ENCODE measurements at places on chromosomes 11 and 22.

GRCh38 chr11:3163241-3163981 lies 1.7 kb downstream of the OSBPL5 start:
- peak; percentile 15 for DNase-seq

DNA sequence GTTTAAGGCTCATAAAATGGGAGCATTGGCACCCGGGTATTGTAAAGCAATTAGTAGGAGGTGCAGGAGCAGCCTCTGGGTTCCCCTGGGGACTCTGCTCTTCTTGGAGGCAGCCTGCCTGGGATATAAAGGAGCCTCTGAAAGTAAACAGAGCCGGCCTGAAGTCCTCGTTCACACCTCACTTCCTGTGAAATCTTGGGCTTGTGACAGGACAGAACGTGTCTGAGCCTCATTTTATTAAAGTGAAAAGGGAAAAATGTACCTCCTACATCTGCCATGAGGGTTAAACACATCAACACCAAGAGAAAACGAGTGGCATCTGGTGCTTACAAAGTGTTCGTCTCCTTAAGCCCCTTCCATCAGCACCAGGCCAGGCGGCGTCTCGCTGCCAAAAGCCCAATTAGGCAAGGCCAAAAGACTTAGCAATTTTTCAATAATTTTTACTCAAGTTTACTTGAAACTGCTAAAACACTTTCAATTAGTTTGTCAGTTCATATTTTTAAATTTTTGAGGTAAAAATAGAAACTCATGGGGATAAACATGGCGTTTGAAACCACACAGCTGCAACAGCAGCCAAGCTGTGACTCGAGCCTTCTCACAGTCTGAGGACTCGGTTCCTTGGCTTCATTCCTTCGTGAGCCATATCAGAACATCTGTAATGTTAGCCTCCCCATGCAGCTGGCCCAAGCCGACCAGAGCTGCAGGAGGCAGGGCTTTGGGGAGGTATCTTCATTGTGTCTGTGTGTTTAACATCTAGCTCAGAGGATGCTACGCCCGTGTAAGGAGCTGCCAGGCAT lies 33.6 kb downstream of the MAP6 start:
- DNase-seq: peak; percentile 79

DNA sequence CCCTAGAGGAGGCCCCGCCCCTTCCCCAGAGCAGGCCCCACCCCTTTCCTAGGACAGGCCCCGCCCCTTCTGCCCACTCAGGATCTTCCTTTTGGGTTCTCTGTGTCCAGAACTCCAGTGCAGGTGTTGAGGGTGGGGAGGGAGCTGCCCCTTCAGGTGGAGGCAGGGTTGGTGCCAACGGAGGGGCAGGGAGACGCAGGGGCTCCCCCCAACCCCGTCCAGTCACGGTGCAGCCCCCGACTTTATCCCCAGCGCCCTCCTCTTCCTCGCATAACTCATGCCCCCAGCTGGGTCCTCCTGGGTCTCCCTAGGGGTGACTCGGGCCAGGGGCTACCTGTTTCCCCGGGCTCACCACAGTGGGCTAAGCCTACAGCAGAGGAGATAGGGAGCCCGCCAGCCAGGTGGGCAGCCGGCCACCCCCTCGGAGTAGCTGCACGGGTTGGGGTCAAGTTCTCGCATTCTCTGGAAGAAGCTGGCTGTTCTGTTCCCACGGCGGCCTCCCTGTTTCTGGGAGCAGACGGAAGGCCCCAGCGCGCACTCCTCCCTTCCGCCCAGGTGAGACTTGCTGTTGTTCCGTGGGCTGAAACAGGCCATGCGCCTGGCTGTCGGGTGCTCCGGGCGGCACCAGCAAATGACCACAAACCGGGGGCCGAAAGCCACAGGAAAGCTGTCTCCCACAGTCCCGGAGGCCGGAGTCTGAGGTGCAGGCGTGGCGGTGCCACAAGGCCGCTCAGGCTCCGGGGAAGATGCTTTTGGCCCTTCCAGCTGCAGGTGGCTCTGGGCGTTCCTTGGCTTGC lies 38.9 kb downstream of the MUC2 start:
- DNase-seq: no peak

- DNase-seq: peak; percentile 90
Observed at GRCh38 chr11:74449369-74449931, 17.9 kb downstream of the KCNE3 start.

- peak; percentile 13 for DNase-seq
Observed at GRCh38 chr11:17473071-17473744, 3.4 kb downstream of the ABCC8 start.

GRCh38 chr22:35541254-35541748 lies 670 bp downstream of the RASD2 start:
- no peak for DNase-seq

- DNase-seq: no peak
Observed at GRCh38 chr22:23259916-23260644, 79.8 kb downstream of the BCR start.

- DNase-seq: no peak
Observed at GRCh38 chr11:78066471-78066870, 2.8 kb downstream of the THRSP start.

DNA sequence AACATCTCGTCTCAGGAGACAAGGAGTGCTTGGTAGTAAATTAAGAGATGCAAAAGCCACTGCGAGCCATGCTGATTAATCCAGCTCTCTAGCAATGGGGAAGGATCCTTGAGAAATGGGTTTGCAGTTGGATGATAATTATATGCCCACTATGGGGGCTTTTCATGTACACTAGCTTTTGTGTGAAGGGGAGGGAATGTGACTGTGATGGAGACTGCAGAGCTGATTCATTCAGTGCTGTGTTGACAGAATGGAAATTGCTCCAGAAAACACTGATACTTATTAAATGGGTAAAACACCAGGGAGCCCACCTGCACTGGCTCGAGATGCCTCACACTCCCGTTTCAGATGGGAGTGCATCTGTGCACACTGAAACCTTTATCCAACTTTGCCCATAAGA lies 37.0 kb upstream of the KIRREL3 start:
- DNase-seq: no peak

DNA sequence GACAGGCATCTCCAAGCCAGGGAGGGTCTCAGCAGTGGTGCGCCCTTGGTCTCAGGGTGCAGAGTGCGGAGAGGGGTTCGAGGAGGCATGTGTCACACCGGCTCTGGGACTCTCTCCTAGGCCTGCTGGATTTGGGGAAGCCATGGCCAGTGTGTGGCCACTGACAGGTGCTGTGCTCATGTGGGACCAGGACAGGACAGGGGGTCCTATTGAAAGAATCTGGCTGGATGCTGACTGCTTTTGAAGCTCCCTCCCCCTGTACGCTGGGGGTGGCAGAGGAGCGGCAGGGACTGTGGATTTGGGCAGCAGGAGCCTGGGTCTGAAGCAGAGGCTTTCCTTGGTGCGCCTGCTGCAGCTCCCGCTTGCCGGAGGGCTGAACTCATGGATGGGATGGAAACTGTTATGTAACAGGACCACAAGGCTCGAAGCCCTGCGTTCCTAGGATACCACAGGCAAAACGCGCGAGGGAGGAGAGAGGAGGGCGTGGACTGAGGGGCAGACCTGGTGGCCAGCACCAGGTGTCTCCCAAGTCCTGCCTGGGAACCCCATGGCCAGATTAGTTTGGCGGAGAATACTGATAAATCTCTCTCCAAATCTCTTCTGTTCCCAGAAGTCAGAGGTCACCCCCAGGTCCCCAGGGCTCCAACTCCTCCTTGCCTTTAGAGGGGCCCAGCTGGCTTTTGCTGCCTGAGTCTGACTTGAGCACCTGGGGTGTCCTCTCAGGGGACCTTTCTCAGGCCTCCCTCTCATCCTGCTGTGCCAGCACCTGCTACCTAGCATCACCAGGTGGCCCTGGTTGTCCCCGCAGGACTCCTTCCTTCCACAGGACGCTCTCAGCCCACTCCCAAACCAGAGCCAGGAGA lies 13.8 kb upstream of the TEF start:
- peak; percentile 18 for DNase-seq

DNA sequence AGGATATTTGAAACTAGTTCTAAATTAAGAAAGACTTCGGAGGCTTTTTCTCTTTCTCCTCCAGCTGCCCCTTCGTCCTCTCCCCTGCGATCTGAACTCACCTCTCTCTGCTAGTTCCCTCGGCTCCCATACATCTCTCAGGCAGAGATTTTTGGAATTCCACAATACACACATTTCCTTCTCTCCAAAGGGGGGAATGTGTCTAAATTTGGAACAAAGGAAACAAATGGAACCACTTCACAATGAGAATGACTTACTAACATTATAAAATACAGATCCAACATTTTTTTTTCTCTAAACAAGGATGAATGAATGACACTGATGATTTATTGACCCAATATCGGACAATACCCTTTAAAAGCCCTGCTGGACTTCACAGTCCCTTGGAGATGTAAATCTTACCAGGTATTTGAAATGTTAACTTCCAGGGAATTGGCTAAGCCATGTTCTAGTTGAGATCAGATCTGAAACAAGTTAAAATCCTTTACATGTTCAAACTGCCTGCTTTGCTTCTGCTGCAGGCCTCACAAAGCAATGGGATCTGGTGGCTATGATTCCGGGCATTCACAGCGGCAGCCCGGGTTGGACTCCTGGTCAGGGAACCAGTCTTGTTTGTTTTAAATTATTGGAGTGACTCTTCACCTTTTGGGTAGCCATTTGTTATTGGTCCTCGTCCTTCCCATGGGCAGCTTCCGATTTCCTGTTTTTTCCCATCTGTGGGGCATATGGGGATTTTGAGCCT lies 20.5 kb upstream of the GSTP1 start:
- no peak for DNase-seq

GRCh38 chr11:36306888-36307287 lies 10.8 kb downstream of the PRR5L start:
- DNase-seq: peak; percentile 34

DNA sequence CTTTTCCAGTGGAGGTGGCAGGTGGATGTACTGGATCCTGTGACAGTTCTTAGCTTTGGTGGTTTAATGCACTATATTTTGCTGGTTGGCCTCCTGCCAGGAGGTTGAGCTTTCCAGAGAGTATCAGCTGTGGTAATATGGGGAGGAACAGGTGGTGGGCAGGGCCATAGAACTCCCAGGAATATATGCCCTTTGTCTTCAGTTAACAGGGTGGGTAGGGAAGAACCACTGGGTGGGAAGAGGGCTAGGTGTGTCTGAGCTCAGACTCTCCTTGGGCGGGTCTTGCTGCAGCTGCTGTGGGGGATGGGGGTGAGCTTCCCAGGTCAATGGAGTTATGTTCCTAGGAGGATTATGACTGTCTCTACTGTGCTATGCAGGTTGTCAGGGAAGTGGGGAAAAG lies 203.8 kb downstream of the DLG2 start:
- no peak for DNase-seq

DNA sequence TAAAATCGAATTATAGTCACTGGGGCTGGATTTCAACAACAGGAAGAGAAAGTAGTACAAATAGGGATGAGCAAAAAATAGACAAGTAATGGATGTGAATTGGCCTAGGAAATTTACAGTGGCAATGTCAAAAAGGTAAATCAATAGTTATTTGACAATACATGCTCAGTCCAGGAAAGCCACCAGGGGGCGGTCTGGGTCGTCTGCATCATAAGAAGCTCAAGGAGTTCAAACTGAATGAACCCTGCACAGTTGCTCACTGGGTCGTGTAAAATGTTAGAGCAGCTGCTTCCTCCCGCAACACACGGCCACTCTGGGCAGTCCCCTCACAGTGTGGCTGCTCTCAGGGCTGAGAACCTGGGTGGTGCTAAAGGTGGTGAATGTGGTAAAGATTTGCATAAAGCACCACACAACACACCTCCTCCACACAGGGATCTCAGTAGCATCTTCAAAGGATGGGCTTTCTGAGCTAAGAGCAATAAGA lies 85.9 kb downstream of the ZNF280B start:
- peak; percentile 63 for DNase-seq

DNA sequence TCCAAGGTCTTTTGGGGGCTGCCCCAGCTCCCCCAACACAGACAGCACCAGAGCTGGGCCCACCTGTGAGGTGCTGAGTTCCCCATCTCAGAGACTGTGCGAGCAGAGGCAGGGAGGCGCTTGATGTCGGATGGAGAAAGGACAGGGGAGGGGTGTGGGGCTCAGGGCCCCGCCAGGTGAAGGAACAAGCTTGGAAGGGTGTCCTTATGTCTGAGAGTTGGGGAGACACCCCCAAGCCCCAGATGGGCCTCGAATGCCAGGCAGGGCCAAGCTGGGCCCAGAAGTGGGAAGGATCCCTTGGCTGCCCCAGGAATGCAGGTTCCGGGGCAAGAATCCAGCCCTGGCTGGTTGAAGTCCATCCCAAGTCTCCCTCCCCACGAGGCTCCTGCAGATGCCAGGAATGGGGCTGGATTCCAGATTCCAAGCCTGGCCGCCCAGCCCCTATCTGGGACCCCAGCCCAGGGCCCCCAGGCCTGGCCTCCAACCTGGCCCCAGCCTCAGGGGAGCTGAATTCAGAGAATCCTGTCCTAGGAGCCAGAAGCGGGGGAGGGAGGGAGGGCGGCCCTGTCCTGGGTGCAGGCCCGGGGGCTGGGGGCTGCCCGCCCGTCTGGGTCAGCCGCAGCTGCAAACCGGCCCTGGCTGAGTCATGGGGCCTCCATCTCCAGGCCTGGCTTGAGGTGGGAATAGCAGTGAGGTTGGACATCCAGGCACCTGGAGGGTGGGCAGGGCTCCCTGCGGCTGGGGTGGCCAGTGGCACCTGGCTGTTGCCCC lies 50.9 kb downstream of the CDKN1C start:
- DNase-seq: no peak
